ENCODE measurements at places on chromosomes 4 and X.

DNA sequence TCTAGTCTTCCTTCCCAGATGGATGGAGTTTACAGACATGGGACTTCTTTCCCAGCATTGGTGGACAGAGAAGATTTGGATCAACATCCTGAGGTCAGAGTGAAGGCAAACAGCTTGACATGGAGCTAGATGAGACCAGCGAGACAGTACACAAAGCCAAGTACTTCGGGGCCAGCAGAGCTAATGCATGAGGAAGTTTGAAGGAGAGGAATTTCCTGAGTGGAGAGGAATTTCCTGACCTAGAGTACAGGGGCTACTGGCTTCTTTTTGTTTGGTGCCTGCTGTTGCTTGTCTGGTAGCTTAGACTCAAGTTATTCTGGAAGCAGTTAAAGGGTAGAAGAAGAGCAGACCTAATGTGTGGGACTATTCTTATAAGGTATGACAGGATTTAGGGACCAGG, 69.1 kb upstream of the EOLA2 start:
- no peak for DNase-seq

DNA sequence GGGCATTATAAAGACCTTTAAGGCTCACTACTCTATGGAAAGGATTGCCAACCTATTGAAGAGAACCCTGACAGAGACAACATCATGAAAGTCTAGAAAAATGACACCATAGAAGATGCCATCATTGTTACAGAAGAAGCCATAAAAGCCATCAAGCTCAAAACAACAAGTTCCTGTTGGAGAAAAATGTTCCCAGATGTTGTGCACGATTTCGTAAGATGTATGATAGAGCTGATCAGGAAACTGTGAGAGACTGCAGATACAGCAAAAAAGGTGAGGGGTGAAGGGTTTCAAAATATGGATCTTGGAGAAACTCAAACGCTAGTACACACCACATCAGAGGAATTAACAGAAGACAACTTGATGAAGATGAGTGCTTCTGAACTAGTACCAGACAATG, 53.3 kb downstream of the WDFY3 start:
- DNase-seq, result no peak

GRCh38 chr4:18479825-18480224, 458.3 kb upstream of the LCORL start:
- DNase-seq, result no peak

DNA sequence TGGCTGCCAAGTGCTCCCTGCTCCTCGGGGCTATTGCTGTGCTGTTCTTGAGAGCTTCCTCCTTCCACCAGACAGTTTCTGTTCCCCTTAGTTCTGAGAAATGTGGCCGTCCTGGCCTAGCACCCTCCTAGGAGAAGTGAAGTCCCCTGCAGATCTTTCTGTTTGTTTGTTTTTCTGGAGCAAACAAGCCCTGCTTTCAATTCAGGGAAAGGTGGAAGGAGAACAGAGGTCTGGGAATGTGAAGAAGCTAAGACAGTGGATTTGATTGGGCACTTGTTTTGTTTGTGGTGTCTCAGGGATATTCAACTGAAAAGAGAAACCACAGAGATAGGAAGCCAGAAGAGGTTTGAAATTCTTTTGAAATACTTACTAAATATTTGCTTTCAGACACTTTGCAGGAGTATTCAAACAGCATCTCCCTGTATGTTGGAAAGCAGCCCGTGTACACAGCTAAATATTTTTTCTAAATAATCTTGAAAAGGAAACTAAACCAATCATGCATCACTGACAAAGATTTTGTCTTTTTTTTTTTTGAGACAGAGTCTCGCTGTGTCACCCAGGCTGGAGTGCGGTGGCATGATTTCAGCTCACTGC, 36.5 kb upstream of the PPM1K start:
- DNase-seq, result no peak

DNA sequence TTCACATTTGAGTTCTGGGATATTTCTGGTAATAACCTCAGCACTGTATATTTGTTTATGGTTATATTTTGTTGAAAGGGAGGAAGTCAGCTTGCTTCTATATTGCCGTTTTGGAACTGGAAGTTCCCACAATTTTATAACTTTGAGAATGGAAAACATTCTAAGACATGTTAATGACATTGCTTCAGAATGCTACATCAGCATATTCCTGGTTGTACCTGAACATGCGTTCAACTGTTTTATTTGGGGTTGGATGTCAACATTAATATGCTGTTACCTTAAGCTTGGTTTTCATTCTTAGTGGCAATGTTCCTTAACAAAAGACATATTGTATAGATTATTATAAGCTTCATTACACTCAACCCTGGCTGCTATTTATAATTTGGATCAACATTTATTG, 489.4 kb upstream of the MAGEB18 start:
- no peak for DNase-seq

DNA sequence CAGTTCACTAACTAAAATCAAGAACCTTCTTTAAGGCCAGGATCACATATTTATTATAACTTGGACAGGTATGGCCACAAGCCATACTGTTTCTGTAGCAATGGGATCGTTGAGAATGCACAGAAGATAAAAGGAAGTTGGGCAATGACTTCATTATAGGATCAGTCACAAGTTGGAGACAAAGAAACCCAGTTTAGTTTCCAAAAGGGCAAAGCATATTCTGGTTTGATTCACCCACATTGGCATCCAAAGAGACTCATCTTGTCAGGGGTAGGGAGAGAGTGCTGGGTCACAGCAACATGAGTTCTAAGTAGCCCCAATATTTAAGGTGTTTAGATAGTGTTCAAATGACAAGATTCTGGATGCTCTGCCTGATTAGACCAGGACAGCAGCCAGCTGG, 317.1 kb upstream of the GALNT7 start:
- no peak for DNase-seq

GRCh38 chr4:112156553-112156952, 11.3 kb downstream of the FAM241A start:
- no peak for DNase-seq

GRCh38 chr4:184978211-184978610, 40.1 kb upstream of the HELT start:
- DNase-seq, result no peak

DNA sequence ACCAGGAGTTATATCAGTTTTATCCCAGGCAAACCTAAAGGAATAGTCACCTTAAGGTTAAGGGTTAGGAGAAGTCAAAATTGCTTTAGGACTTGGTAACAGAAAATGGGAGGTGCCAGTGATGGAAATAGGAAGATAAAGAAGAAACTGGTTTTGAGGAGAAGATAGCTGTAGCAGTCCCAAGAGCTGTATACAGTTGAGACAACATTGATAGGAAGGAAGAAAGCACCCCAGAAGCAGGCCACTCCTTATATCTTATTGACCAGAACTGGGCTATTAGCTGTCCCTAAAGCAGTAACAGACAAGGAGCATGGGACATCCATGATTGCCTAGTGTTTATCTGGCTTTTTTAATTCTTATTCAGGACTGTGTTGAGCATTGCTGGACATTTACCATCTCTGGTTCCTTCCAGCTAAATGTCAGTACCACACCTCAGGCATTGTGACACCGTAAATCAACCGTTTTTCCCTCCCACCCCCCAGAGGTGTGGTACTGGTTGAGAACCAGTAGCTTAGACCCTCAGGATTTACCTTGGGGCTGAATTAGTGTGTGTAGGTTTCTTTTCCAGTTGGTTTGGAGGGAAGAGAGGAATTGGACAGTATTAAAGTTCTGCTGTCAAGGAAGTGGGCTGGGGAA, 2.0 kb upstream of the PGRMC2 start:
- no peak for DNase-seq

- no peak for DNase-seq
These were observed 91.2 kb upstream of the C1QTNF7 start for GRCh38 chr4:15336410-15337167.

- DNase-seq, result no peak
These were observed 2387.6 kb downstream of the PCDH7 start for GRCh38 chr4:33107814-33108213.

- no peak for DNase-seq
These were observed 333.9 kb upstream of the FSTL5 start for GRCh38 chr4:162497564-162498167.

DNA sequence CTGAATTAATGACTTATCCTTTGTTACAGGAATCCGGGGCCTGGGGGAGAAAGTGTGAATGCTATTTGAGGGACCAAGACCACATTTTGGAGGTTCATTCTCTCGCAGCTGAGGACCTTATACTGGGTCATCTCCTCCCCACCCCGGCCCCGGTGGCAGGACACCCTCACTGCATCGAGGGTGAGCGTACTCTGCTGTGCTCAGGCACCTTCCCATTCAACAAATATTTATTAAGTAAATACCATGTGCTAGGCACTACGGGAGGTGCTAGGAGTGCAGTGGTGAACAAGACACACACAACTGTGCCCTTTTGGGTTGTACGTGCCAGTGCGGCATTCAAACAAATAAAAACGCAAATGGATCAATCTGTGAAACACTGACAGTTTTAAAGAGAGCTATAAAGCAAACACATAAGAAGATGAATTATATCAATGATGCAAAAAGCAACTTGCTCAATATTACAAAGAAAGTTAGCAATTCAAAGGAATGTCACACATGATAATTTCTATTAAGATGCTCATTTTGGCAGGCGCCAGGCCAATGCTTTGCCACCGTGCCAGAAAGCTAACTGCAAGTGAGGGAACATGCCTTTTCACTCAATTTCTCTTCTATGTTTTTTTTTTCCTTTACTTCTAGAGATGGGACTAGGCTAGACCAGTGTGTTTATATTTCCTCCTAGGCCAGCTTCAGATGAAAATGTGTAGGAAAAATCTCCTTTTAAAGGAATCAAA, 24.6 kb downstream of the ADGRG2 start:
- no peak for DNase-seq

- no peak for DNase-seq
These were observed 91.0 kb downstream of the ARHGAP24 start for GRCh38 chr4:85565761-85566480.

DNA sequence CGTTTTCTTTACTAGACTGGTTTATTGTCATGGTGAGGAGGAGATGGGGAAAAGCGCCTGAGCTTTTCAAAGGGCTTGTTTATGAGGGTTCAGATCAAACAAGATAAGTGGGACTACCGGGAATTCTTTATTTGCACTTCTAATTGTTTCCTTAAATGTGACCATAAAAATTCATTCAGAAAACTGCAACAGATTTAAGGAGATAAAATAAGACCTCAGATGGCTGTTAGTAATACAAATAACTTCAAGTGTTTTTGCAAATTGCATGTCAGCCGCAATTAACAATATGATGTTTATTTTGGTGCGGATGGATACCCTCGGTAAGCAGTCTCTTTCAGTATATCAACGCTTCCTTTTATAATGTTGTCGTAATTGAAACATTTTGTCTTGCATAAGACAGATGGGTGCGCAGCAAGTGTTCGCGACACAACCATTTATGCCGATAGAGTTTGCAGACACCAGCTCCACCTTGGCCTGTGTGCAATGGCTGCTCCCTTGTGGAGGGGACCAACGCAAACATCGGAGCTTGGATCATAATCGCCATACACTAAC, 151.0 kb downstream of the C4orf33 start:
- DNase-seq, result no peak

GRCh38 chr4:139774759-139775487, 109.3 kb downstream of the MGST2 start:
- DNase-seq, result no peak

DNA sequence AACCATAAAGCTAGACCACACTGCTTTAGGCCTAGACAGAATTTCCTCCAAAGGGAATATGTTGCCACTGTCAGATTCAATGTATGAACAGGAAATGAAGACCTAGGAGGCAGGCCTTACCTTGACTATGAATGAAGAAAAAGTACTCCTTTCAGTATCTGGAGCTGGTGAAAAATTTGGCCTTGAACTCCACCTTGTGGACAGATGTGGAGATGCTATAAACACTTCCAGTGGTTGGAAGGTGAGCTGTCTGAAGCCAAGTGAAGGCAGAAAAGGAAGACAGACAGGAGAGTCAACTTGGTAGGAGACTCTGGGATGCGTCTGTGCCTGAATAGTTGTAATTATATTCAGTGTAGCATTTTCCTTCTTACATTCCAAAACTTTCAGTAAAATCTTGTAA, 17.2 kb downstream of the SPIN3 start:
- DNase-seq, result peak; percentile 41

GRCh38 chr4:4729206-4729605, 130.3 kb upstream of the MSX1 start:
- no peak for DNase-seq

- no peak for DNase-seq
These were observed 334.9 kb downstream of the IL1RAPL1 start for GRCh38 chrX:28922106-28922505.

DNA sequence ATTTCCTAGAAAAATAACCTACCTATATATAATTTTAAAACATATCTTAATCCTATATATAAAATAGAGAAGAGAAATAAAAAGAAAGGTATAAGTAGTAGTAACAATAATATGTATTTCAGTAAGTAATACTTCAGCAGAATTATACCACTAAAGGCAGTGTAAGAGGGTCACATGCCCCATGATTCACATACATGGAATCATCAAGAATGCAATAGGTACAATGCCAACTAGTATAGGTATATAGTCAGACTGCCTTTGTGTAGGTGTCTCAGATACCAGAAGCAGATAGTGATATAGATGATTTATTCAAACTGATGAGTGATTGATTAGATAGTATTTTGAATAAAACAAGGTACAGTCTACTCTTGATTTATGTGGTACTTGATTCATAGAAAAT, 9.4 kb downstream of the AIMP1 start:
- no peak for DNase-seq

DNA sequence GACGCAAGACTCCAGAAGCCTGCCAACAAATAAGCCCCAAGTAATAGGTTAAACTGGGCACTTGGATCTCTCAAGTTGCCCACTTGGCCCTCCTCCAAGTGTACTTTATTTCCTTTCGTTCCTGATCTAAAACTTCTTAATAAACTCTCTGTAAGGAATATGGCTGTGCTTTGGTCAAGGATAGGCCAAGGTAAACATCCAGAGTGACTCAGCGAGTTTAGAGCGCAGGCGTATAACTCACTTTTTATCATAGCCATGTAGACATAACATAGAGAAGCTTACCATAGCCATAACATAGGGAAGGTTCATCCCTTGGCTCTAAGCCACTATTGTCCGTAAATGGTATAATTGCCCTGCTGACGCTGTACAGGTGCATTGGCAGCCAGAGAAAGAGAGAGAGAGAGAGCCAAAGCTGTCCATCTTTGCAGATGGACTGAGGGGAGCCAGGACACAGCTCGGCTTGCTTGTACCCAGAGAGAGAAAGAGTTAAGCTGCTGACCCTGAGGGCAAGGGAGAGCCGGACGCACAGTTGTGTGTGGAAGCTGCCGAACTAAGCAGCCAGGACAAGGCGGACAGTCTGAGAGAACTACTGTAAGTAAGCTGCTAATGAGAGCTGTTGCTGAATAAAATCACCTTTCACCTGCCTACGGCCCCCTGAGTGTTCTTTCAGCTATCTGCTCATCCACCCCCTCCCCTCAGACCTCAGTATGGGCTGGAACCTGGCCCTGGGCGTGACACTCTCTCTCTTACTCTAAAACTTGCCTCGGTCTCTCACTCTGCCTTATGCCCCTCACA, 1.8 kb downstream of the TLR1 start:
- DNase-seq, result no peak

- DNase-seq, result no peak
These were observed 321.3 kb downstream of the GALNTL6 start for GRCh38 chr4:172134521-172134920.

Measured in NCI-H524 (cell line).